ENCODE measurements at places on chromosomes 1 and 21.
A peak's percentile ranks its signal among the peaks of the same experiment; 100 is the strongest.

- DNase-seq, result no peak
Measured at GRCh38 chr21:38637161-38637560, 138.9 kb upstream of the ERG start.

GRCh38 chr21:19197950-19198349 lies 794.4 kb upstream of the TMPRSS15 start:
- DNase-seq, result no peak

DNA sequence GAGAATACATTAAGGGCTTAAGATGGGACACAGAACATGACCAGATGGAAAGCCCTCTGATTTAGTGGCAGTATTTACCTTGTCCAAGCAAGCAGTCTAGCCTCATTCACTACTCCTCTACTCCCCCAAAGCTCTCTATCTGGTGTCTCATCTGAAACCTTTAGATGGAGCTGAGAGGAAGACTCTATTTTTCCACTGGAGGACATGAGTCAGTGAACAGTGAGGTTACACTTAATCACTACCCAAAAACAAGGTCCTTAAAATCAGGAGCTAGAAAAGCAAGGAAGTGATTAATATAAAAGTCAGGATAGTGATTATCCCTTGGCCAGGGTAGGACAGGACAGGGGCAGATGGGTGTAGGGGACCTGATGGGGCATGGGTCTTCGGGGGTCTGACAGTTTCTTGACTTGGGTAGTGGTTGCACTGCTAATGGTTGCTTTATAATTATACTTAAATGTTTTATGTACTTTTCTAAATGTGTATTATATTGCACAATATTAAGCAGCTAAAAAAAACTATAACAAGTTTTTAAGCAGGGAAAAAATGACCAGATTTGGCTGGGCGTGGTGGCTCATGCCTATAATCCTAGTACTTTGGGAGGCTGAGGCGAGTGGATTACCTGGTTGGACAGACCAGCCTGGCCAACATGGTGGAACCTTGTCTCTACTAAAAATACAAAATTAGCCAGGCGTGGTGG lies 3.0 kb downstream of the PTPN22 start:
- no peak for DNase-seq

- peak; percentile 7 for DNase-seq
Measured at GRCh38 chr1:1168451-1169411, 4.9 kb upstream of the TTLL10 start.

GRCh38 chr1:60160141-60160540 lies 86.6 kb upstream of the C1orf87 start:
- no peak for DNase-seq

- DNase-seq, result no peak
Measured at GRCh38 chr1:181777812-181778211, 283.7 kb downstream of the ZNF648 start.

DNA sequence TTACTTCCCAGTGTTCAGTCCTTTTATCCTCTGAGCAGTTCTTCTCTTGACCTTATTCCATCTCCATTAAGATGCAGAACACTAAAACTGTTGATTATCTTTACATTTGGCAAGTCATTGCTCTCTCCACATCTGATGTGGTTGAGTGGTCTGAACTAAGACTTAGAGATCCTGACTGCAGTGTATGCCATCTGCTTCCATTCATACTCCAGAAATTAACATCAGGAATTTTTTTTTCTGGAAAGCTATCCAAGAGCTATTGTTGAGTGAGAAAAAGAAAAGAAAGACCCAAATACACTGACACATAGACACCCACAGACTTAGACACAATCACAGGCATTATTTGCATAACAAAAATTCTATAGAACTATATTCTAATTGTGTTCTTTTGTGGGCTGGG lies 3.7 kb upstream of the TRIM62 start:
- no peak for DNase-seq

DNA sequence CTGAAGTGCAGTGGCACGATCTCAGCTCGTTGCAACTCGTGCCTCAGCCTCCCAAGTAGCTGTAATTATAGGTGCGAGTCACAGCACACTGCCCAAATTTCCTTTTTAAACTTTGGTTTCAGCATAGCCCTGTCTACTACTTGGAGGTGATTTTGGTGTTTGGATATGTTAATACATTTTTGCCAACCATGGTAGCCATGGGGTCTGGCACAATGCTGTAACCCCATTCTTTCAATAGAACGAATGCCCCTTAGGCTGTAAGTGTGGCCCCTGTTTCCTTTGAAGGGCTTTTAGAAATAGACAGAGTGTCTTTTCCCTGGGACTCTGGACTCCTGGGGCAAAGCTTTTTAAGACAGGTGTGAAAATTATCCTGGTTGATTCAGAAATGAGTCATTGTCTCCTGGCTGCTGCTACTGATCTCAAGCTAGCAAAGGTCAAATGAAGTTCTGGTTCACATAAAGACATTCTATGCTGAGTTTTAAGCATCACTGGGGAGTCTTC lies 141.1 kb upstream of the RUNX1 start:
- no peak for DNase-seq

DNA sequence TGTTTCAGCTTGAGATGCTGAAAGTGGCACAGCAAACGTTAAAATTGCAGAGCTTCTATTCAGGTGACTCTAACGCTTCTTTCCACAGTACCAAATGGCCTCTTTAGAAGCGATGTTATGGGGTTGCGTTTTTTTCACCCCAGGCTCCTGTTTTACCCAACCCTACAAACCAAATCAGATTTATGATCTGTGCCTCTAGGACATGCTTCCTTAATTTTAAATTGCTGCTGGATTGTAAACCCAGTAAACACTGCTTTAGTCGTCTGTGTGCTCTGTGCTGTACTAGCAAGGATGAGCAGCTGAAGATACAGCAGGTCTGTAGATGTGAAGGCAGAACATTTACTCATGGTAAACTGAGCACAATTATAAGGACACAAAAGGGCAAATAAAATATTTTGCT lies 13.0 kb downstream of the KCNK2 start:
- DNase-seq, result no peak

DNA sequence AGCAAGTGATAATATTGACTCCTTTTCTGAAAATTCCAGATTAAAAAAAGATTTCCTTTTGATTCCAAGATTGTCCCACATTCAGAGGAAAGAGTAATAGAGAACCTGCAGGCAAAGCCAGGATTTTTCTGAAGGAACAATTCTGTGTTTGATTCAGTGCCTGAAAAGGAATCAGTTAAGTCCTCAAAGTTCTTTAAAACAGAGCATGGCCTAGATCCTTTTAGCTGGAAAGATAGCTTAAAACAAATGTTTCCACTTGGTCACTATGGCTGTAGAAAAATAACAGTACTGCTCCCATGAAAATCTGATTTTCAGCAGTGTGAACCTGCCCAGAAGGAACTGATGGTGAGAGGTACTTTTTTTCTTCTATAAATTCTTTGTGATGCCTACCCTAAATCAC lies 41.8 kb downstream of the HS2ST1 start:
- no peak for DNase-seq

DNA sequence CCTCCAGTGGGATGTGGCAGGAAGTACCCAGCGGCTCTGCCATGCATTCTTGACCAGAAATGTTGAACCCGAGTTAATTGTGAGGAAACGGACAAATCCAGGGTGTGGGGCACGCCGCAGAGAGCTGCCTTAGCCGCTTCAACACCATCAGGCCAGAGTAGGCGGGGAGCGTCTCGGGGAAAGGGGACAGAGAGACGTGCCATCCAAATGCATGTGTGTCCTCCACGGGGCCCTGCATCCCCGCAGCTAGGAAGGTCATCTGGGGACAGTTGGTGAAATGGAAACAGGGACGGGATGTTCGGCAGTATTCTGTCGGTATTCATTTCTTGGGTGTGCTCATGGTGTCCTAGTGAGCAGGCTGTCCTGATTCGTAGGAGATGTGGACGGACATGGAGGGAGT lies 59.1 kb upstream of the TRAPPC10 start:
- DNase-seq, result peak; percentile 30

- DNase-seq, result peak; percentile 60
Measured at GRCh38 chr21:41802684-41803083, 35.8 kb upstream of the RIPK4 start.

- DNase-seq, result no peak
Measured at GRCh38 chr21:42022091-42022430, 11.9 kb upstream of the ZBTB21 start.

DNA sequence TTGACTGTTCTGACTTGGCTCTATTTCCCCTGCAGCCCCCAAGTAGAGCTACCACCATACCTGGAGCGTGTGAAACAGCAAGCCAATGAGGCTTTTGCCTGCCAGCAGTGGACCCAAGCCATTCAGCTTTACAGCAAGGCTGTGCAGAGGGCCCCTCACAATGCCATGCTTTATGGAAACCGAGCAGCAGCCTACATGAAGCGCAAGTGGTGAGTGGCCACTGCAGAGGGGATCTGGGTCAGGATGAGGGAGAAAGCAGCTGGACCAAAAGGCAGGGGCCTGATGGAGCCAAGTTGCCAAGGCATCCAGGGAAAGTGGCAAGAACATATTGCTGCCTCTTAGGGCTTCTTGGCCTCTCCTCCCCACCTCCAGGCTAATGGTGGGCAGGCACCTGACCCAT lies 24.1 kb upstream of the TMEM222 start:
- DNase-seq, result no peak

- no peak for DNase-seq
Measured at GRCh38 chr1:235072096-235072495, 56.5 kb downstream of the TOMM20 start.

- no peak for DNase-seq
Measured at GRCh38 chr21:35234725-35235124, 185.6 kb upstream of the RUNX1 start.

- no peak for DNase-seq
Measured at GRCh38 chr1:2991753-2992495, 29.3 kb upstream of the ACTRT2 start.

DNA sequence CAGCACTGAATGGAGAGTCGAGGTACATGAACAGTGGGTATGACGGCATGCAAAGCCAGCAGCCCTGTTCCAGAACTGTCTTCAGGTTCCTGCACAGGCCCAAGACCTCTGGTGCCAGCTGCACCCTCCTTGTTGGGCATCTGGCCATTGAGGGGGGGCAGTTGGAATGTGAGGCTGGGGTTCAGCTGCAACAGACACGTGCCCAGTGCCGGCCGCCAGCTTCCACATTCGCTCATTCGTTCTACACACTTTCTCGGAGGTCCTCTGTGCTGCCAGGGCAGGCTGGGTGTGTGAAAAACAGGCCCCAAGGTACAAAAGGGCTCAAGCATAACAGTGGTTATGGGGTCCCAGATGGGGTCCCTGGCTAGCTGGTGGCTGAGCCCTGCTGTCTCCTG lies 37.9 kb upstream of the SLC19A1 start:
- DNase-seq, result no peak

- no peak for DNase-seq
Measured at GRCh38 chr1:228353601-228354371, 52.8 kb downstream of the TRIM11 start.

DNA sequence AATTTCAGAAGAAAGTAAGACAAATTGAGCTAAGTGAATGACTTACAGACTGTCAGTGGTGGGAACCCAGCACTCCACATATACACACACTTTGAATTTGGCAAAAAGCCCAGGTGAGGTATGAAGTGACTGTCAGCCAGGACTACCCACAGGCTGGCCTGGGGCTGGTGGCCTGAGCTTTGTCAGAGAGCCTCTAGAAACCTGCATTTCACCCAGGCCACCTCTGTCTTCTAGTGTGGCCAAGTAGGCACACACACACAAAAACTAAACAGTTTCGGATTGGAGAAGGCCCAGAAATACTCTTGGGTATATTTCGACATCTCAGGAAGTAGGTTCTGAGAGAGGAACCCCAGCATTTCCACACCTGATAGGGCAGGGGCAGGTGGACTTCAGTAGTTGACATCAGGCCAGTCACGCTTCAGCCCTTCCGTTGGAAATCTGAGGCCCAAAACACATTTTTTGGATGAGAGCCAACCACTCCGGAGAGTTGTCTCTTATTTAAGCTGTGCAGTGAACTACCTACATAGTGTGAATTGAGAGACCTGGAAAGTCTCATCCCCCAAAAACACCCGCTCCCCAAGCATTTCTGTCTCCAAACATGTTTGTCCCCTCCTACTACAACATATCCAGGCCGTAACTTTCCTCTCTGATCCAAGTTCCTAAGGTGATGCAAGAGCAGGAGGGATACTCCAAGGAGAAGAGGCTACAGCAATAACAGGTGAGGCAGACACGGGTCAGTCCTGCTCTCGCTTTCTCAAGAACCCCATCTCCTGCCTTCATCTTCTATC lies 167.2 kb upstream of the PROX1 start:
- peak; percentile 4 for DNase-seq

DNA sequence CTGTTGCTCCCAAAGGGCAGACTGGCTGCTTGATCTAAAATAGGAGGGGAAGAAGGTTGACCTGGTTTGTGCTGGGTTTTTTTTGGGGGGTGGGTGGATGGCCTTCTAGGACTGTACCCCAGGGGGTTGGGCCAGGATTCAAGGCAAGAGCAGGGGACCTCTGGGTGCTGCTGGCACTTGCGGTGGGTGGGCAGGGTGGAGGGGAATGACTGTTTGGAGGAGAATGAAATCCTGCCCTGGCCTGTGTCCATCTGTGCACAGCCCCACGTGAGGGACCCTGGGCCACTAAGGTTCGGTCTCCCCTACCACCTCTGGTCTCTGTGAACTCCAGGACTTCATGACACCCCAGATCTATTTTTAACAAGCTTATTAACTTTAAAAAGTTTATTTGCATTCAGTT lies 414.2 kb downstream of the PTPRU start:
- peak; percentile 2 for DNase-seq

- DNase-seq, result no peak
Measured at GRCh38 chr1:29532751-29533150, 296.4 kb downstream of the PTPRU start.

DNA sequence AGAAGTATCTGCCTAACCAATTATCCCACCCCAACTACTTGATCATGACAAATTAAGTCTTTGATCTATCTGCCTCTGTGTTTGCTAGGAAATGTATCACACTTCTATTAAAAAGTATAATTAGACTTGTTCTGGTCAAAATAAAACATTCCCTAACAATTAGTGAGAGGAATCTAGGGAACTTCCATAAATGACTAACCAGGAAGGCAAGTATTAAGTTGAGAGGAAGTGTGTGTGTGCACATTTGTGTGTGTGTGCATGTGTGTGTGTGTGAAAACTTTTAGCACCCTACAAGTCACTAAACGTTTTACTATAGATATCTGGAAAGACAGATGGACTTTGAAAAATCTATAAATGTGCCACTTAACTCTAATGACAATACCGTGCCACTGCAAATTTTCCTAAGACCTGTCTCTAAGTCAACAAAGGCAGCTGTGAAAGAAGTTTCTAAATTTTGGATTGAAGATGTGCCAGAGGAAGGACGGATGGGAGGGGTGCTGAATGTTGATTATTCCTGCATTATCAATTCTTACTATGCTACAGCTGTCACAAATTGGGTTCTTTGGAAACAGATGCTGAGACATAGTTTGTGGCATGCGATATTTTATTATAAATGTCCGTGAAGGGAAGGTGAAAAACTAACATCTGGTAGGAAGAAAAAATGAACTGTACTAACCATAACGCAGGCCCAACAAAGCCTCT lies 567.1 kb downstream of the PTPRC start:
- no peak for DNase-seq

All from heart right ventricle (tissue), 16 donors.